HTR-8/SVneo (cell line): ENCODE measurements at places on chromosomes 6 and 20.

DNA sequence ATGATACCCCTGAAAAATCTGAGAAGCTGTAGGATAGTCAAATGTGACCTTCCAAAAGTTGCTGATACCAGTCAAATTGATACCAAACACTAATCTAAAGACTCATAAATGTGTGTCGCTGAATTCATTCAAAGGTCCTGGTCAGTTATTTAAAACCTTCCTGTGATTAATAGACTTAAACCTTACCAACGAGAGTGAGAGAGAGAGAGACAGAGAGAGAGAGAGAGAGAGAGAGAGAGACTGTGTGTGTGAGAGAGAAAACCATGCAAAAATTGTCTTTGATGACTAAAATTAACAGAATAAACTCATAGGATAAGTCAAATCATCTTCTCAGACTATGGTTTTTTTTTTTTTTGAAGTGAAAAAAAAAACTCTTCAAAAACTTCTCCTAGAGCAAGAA lies 370.9 kb upstream of the HS3ST5 start:
- DNase-seq: no peak

DNA sequence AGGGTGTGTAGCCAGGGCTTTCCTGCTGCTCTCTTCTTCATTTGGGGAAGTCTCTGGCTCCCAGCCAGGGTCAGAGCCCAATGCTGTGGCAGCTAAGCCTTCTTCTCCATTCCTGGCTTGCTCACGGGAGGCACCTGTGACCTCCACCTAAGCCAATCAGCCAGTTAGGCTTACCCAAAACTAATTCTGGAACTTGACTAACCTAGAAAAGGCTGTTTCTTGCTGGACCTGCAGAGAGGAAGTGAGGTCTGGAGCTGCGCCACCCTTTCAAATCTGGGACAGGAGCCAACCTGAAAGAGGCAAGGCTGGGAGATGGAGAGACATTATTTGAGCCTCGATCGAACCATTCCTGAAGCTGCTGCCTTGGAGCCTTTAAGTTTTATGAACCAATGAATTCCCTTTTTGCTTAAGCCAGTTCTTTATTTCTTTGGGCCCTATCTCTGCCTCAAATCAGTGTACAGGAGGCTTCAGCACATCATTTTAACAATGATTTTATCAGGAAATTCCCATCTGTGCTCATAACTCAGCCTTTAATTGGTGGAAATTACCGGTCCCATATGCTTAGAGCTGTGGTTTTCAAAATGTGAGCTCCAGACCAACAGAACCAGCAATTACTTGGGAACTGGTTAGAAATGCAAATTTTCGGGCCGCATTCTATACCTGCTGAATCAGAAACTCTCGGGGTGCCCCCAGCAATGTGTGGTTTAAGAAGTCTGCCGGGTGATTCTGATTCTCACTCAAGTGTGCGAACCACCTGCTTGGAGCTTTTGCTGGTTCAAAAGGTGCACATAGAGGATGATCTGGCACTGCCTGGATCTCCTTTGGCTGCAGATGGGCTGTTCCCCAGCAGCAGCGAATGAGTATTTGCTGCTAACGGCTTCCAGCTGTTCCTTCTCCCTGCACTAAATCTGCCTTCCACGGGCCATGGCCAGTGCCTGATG lies 97.4 kb upstream of the RNF24 start:
- DNase-seq: no peak

DNA sequence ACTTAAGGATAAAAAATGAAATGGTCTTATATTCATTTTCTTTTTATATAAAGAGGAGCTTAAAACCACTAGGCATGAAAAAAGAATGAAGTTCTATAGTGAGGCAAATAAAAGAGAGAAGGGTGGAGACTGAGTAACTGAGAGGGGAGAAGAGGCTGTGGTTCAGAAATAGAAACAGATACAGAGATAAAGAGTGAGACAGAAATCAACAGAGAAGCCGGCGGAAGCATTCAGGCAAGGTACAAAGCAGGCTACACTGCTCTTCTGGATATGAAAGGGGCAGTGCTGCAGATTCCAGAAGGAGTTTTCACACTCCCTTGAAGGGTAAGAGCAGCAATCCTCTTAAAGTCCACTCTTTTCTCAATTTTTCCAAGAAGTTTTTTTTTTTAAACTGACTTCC lies 29.9 kb downstream of the NFATC2 start:
- no peak for DNase-seq

GRCh38 chr20:54190217-54190616 lies 16.4 kb upstream of the CYP24A1 start:
- no peak for DNase-seq

- DNase-seq: no peak
These were observed 106.0 kb downstream of the TRIM27 start for GRCh38 chr6:28817808-28818145.

DNA sequence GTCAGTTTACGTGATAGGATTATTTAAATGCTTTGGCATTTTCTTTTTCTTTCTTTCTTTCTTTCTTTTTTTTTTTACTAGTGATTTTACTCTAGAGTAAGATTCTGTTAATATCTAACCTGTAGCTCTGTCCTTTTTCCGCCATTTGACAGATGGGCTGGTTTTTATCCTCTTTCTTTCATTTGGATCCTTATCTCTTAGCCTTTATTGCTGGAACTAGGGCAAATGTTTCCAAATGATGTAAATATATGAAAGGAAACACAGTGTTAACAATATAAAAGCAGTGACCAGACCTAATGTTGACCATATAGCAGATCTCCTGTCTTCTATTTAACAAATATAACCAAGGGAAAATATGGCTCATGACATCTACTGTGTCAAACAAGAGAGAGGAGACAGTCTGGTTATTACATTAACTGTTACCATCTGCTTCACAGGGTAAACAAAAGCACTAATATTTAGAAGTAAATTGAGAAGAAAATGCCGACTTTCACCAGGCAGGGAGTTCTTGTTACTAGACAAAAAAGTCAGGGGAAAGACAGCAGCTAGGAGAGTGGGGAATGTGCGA lies 59.8 kb upstream of the GCLC start:
- DNase-seq: no peak

DNA sequence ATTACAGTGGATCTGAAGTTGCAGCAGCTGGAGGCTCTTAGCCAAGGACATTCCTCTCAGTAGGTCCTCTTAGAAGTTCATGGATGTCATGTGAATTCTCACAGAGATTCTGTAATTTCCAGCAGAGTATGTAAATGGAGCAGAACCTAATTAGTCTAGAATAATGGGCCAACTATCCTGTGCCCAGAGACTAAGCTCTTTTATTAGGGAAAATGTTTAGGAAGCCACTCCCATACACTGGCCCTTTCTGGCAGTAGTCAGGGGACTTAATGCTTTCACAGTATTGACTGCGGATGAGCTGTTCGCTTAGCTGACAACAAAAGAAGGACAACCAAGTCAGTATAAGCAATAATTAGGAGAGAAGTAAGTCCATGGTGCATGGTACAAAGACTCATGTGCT lies 43.8 kb upstream of the KIF16B start:
- DNase-seq: no peak

- no peak for DNase-seq
These were observed 605.1 kb upstream of the ID4 start for GRCh38 chr6:19231878-19232561.

- DNase-seq: no peak
These were observed 267.6 kb upstream of the ID4 start for GRCh38 chr6:19569563-19569962.
